ENCODE measurements at places on chromosomes 1 and 21. TPM values are rescaled to one million over a fixed set of nuclear protein-coding genes. Genes with fewer than 3 reads are reported as not detected.

Gene ZYG11A
- 0.09 TPM for total RNA-seq

Gene DMRTA2
- not detected for total RNA-seq

Gene RNF207
- 6.5 TPM for total RNA-seq

Gene NES
- total RNA-seq: 124 TPM

Gene MXRA8
- total RNA-seq: 50.9 TPM

Gene KRTAP19-1
- not detected for total RNA-seq

Gene ZNF648
- total RNA-seq: not detected

DNA sequence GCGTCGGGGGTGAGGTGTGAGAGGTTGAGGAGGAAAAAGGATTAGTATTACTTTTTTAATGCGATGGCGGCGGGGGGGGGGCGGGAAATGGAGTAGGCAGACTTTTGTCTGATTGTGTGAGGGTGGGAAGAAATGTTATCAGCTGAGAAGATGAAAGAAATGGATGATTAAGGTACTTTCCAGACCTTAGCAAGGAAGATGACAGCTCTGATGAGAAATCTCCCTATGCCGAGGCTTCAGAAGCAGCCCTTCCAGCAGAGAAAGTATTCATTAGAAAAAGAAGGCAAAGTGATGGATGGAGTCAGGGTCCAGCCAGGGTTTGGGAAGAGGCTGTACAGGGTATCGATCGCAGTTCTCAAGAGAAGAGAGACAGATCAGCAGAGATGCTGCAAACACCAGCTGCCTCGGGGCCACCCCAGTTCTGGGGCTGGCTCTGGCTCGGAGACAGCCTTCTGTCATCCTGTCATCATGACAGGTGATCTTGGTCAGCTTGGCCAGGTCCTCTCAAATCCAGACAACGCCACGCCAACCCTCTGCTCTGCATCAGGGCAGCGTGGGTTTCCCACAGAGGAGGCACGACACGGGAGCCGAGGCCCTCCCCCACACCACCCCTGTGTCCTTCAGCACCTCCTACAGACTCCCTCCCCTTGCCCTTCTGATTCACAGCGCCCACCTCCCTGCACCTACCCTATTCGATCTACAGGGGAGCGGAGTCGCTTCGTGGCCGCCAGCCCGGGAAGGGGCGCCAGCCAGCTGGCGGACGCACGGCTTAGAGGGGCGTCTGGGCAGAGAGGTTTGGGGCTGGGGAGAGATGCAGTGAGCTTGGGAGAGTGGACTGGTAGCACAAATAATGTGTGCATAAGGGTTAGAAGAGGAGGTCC is 674 bp upstream of the ATXN7L2 start:
- H3K4me3 ChIP-seq: peak overlapping the region; percentile 69
- peak overlapping the region; percentile 48 for H3K27ac ChIP-seq
- DNase-seq: peak; percentile 91
- no peaks in the 10 kb centered on the region for H3K27me3 ChIP-seq

DNA sequence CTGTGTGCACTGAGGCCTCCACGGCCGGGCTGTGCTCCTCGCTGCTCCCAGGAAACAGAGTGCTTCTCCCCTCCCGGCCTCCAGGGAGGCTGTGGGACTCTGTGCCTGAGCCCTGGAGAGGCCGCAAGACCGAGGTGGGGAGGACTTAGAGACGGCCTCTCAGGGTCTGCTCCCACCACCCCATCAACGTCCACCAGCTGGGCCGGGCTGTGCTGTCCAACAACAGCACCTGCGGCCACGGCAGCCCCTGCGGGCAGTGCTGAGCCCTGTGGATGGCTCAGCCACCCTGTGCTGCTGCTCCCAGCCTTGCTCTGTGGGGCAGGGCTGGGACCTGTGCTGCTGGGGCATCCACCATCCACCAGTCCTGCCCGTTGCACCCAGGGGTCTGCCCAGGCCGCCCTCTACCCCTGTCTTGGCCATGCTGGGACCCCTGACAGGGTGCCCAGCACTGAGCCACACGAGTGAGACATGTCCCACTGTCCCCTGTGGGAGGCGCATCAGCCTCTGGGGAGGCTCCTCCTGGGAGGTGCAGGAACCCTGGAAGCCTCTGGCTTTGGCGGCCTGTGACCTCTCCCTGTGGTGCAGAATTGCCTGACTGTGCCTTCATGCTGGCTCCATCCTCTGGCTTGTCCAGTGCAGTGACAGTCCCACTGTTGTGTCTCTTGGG is 31.2 kb upstream of the LRRC3 start:
- no peaks in the 10 kb centered on the region for H3K36me3 ChIP-seq
- no peak overlapping the region for H3K27ac ChIP-seq
- DNase-seq: peak; percentile 58
- H3K27me3 ChIP-seq: peaks cover 10% of the 10 kb centered on the region
- H3K4me1 ChIP-seq: peaks cover 24% of the 10 kb centered on the region

- H3K4me3 ChIP-seq: no peak overlapping the region
- H3K27ac ChIP-seq: peak overlapping the region; percentile 30
Measured at GRCh38 chr1:227774051-227774731, 39.0 kb downstream of the SNAP47 start.

- DNase-seq: no peak
- no peaks in the 10 kb centered on the region for H3K27me3 ChIP-seq
- no peak overlapping the region for H3K4me3 ChIP-seq
- H3K4me1 ChIP-seq: no peaks in the 10 kb centered on the region
- H3K36me3 ChIP-seq: peaks cover 58% of the 10 kb centered on the region
Measured at GRCh38 chr1:185297982-185298381, 19.1 kb downstream of the IVNS1ABP start.

GRCh38 chr1:116951200-116951935 is 41.7 kb downstream of the PTGFRN start:
- no peaks in the 10 kb centered on the region for H3K4me1 ChIP-seq
- H3K36me3 ChIP-seq: peaks cover 7% of the 10 kb centered on the region
- H3K27me3 ChIP-seq: no peaks in the 10 kb centered on the region

DNA sequence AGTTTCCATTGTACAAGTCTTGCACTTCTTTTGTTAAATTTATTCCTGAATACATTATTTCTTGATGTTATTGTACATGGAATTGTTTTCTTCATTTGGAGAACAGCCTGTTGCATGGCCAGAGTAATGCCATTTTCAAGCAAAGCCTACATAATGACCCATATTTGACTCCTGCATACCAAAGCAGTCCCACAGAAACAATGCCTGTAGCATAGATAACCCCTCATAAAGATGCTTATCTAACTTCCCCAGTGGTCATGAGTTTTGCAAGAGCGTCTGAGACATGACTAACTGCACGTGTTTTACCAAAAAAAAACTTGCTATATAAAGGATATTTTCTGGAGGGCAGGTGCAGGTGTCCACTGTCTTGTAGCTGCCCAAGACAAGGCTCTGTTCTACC is 30.3 kb upstream of the RLF start:
- DNase-seq: no peak
- peaks cover 31% of the 10 kb centered on the region for H3K27me3 ChIP-seq
- no peak overlapping the region for H3K27ac ChIP-seq
- no peak overlapping the region for H3K4me3 ChIP-seq

GRCh38 chr1:248373761-248374160 is 1.8 kb upstream of the OR2T6 start:
- no peaks in the 10 kb centered on the region for H3K36me3 ChIP-seq
- H3K27me3 ChIP-seq: no peaks in the 10 kb centered on the region
- DNase-seq: no peak

GRCh38 chr1:71087060-71087459 is 6.2 kb upstream of the ZRANB2 start:
- H3K27ac ChIP-seq: no peak overlapping the region
- H3K4me3 ChIP-seq: no peak overlapping the region
- no peaks in the 10 kb centered on the region for H3K4me1 ChIP-seq
- DNase-seq: no peak

DNA sequence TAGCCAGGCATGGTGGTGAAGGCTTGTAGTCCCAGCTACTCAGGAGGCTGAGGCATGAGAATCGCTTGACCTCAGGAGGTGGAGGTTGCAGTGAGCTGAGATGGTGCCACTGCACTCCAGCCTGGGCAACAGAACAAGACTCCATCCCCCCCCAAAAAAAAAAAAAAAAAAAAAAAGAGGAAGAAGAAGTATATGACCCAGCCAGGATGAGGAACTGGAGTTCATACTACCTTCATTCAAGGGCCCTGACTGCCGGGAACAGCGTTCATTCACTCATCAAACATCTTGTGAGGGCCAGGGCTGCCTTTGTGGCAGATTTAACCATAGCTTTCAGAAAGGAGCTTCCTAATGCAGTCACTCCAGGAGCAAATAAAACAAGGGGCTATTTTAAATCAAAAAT is 127.6 kb downstream of the MRPS6 start:
- H3K4me1 ChIP-seq: peaks cover 31% of the 10 kb centered on the region
- peak overlapping the region; percentile 43 for H3K4me3 ChIP-seq
- DNase-seq: no peak
- H3K27me3 ChIP-seq: peaks cover 8% of the 10 kb centered on the region
- H3K27ac ChIP-seq: peak overlapping the region; percentile 81
- H3K36me3 ChIP-seq: no peaks in the 10 kb centered on the region

DNA sequence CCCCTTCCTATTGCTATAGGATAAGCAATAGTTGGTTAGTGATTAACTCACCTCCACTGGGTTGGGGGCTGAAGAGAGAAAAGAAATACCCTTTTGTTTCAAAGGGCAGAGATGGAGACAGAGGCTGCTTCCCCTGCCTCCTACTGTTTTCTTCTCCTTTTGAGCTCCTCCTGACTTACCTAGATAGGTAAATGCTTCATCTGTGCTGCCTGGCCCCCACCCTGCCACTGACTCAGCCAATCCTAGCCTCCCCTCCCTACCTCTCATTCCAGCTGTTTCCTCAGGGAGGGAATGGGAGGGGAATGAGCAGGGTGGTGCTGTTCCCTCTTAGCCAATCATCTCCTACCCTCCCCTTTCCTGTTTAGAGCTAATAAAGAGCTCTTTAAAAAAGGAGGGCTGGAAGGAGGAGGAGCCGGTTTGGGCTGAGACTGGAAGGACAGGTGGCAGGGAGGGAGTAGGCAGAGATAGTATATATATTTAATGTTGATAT is at the start of gene C1orf116:
Gene C1orf116, minus strand, starts transcription at position 229 of the 490 bp plus-strand sequence. CDS start 5,158 bp downstream, outside the sequence.
- H3K4me3 ChIP-seq: no peak within 1 kb of the TSS
- no peaks in the 10 kb centered on the region for H3K4me1 ChIP-seq
- H3K36me3 ChIP-seq: no peaks in the 10 kb centered on the region
- peak within 1 kb of the TSS; percentile 36 for H3K27ac ChIP-seq

GRCh38 chr1:204169858-204170257 is 3.7 kb upstream of the REN start:
- no peak for DNase-seq
- no peaks in the 10 kb centered on the region for H3K36me3 ChIP-seq
- H3K27ac ChIP-seq: no peak overlapping the region
- H3K4me3 ChIP-seq: no peak overlapping the region
- H3K4me1 ChIP-seq: no peaks in the 10 kb centered on the region

GRCh38 chr1:219144658-219145315 is 28.9 kb upstream of the LYPLAL1 start:
- no peaks in the 10 kb centered on the region for H3K27me3 ChIP-seq
- DNase-seq: no peak
- no peaks in the 10 kb centered on the region for H3K4me1 ChIP-seq
- H3K36me3 ChIP-seq: no peaks in the 10 kb centered on the region

DNA sequence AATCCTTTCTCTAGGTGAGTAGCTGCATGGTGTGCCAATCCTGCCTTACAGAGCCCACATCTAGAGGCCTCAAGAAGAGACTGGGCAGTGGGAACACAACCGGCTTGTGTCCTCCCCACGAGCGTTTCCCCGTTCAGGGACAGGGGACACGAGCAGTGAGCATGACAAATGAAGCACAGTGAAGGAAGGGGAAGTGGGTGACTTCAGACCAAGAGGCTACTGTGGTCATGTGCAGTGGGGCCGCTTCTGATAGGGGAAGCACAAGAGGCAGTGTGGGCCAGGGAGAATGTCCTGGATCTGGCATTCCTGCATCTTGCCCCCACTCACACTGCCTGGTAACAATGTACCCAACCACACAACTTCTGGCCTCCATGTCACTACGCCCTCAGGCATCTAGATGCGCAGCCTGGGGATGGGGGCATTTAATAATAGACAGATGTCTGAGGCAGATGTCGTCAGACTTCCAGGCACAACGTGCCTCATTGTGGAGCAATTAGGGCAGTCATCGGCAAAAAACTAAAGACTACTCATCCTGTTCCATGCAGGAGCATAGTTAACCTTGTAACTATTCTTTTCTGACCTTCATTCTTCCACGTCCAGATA is 155.6 kb upstream of the NBPF11 start:
- no peak overlapping the region for H3K4me3 ChIP-seq
- DNase-seq: peak; percentile 78

DNA sequence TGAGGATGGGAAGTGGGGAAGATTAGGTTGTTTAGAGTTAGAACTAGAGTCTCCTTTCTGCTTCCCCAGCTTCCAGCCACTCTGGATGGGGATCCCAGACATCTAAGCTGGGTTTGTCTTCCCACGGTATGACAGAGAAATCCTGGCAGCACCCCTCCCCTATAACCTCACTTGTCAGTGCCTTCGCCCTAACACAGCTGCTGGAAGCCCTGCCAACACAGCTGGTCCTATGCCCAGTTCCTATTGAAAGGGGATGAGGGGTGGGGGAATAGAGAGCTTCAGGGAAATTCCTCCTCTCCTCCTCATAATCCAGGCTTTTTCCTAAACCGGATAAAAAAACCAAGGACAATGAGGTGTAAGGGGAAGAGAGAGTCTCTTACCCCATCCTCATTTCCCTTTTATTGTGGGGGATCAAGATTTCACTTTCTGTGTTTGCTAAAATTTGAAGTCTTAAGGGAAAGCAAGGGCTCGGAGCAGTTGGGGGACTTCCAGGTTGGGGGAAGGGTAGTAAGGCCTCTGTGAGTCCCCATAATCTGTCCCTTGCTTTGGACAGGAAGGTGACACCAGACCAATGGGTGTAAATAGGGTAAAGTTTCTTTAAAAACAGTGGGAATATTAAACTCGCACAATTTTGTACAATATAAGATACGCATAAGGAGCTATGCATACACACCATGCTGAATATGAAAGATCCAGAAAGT is 590 bp downstream of the TMOD4 start:
- peak; percentile 19 for DNase-seq
- no peaks in the 10 kb centered on the region for H3K4me1 ChIP-seq
- no peaks in the 10 kb centered on the region for H3K27me3 ChIP-seq
- no peak overlapping the region for H3K4me3 ChIP-seq
- H3K27ac ChIP-seq: no peak overlapping the region

- no peak overlapping the region for H3K27ac ChIP-seq
- no peak for DNase-seq
- no peaks in the 10 kb centered on the region for H3K36me3 ChIP-seq
- no peaks in the 10 kb centered on the region for H3K4me1 ChIP-seq
- H3K27me3 ChIP-seq: no peaks in the 10 kb centered on the region
Measured at GRCh38 chr1:95321531-95321930, 87.5 kb downstream of the RWDD3 start.

- H3K4me3 ChIP-seq: peak overlapping the region; percentile 46
- H3K36me3 ChIP-seq: no peaks in the 10 kb centered on the region
- H3K27me3 ChIP-seq: no peaks in the 10 kb centered on the region
- H3K27ac ChIP-seq: peak overlapping the region; percentile 70
- DNase-seq: no peak
Measured at GRCh38 chr1:107936498-107937481, 28.2 kb downstream of the VAV3 start.

- no peak overlapping the region for H3K4me3 ChIP-seq
- H3K27ac ChIP-seq: no peak overlapping the region
- no peak for DNase-seq
- no peaks in the 10 kb centered on the region for H3K27me3 ChIP-seq
- H3K36me3 ChIP-seq: no peaks in the 10 kb centered on the region
- H3K4me1 ChIP-seq: peaks cover 18% of the 10 kb centered on the region
Measured at GRCh38 chr1:107865627-107866026, 99.4 kb downstream of the VAV3 start.
